ENCODE measurements at places on chromosomes 1 and 21.

- no peak for DNase-seq
Observed at GRCh38 chr21:28380241-28380640, 612.4 kb downstream of the LTN1 start.

DNA sequence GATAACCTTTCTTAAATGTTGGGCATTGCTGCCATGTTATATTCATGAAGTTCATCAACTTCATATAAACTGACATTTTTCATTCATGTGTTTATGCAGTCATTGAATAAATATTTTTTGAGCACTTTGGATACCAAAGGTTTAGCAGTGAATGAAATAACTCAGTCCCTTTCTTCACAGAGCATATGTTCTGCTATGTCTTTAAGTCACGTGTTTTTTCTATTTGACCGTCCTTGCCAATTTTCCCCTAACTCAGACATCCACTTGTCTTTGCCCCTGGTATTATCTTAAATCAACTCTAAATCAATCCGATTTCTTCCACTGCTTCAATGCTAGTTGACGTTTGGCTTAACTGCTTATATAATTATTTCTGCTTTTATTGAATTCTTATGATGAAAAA lies 16.6 kb downstream of the ADARB1 start:
- DNase-seq = no peak

GRCh38 chr1:2194319-2194897 lies at the start of gene FAAP20:
TSS of gene FAAP20 (minus strand) at chr1:2194772. CDS start at chr1:2194749, 23 bp downstream.
- peak; percentile 46 for DNase-seq

GRCh38 chr1:202835548-202836072 lies 24.9 kb downstream of the PCAT6 start:
- no peak for DNase-seq

GRCh38 chr1:7378346-7379130 lies 392.6 kb upstream of the VAMP3 start:
- no peak for DNase-seq

GRCh38 chr21:31754708-31754960 lies 22.7 kb upstream of the SCAF4 start:
- peak; percentile 68 for DNase-seq

GRCh38 chr1:201944639-201945038 lies 1.7 kb downstream of the LMOD1 start:
- no peak for DNase-seq

GRCh38 chr1:29800522-29800956 lies 564.2 kb downstream of the PTPRU start:
- DNase-seq = no peak
